T47D (cell line): ENCODE measurements at places on chromosomes 3 and 15.

GRCh38 chr3:168121184-168122017, 25.7 kb upstream of the GOLIM4 start:
- DNase-seq, result no peak

DNA sequence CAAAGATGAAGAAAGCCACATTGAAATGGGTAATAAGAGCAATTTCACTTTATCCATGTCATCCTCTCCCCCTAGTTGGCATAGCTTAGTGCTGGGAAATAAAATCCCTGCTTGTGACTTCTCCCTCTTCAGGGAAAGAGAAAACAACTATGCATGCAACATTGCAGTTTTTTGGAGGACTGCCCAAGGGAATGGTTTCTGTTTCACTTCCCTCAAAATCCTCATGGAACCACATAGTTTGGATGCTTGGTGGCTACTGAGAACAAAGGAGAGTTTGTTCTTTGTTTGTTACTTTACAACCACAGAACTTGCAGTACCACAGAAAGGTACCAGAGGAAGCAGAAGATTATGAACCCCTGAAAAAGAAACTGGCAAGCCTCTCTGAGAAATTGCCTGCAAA, 384.6 kb upstream of the RORA start:
- DNase-seq, result no peak

- no peak for DNase-seq
Measured at GRCh38 chr15:97087006-97087741, 756.7 kb downstream of the NR2F2 start.

DNA sequence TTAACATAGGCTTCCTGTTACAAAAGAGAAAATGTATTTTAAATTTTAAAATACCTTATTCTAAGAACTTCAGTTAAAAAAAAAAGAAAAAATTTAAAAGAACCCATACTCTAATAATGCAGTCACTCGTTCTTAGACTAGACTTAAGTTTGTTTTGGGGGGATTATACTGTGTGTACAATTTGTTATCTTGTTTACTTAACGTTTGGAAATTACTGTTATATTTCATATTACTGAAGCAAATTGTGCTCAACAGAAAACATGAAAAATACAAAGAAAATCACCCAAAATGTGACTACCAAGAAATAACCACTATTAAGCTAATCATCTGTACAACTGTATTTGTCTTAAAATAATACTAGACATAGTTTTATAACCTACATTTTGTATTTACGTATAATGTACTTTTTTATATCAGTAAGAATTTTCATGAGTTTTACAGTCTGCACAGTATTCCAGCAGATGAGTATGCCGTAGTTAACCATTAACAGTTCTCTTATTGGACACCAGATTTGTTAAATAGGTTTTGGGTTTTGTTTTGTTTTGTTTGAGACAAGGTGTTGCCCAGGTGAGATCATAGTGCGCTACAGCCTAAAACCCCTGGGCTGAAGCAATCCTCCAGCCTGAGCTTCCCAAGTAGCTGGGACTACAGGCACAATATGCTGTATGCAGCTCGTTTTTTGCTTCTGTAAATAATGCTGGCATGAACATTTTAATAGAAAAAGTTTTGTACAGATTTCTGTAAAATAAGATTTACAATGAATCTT, 88.8 kb upstream of the CHD2 start:
- peak; percentile 73 for DNase-seq

DNA sequence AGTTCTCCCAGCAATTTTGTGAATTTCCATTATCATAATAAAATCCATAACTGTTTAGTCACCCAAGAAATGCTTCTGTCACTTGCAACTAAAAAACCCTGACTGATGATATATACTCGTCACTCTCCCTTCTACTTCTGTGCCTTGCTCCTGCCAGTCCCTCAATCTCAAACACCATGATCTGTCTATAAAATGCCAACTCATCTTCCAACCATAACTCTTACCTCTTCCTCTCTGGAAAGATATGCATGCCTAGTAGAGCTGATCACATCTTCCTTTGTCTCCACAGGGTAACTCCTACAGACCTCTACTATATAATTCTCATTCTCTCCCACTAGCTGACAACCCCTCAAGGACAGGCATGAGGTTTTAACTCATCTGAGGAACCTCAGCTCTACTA, 5.2 kb upstream of the VEPH1 start:
- no peak for DNase-seq

- no peak for DNase-seq
Measured at GRCh38 chr3:43289401-43289800, 3.1 kb downstream of the SNRK start.

DNA sequence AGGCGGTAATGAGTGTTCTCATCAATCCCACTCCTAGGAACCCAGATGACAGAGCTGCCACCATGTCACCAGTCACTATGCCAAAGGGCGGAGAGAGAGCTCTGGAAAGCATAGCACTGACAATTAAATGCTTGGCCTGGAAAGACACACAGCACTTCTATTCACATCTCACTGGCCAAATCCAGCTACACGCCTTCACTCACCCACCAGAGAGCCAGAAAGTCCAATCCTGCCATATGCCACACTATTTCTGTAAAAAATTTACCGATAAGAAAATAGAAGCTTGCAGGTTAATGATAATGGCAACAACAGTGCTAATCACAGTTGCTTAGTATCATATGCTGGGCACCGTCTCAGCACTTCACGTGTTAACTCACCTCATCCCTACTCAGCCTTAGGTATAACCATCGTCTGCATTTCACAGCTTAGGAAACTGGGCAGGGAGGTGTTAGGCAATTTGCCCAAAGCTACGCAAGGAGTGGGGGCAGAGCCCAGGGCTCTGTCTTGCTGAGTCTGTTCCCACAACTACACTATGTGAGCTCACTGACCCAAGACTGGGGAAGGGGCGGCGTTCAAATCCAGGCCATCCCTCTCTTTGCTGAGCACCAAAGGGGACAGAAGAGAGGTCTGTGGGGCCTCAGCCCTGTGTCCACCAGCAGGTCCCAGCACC, 16.5 kb downstream of the KLHL25 start:
- no peak for DNase-seq

DNA sequence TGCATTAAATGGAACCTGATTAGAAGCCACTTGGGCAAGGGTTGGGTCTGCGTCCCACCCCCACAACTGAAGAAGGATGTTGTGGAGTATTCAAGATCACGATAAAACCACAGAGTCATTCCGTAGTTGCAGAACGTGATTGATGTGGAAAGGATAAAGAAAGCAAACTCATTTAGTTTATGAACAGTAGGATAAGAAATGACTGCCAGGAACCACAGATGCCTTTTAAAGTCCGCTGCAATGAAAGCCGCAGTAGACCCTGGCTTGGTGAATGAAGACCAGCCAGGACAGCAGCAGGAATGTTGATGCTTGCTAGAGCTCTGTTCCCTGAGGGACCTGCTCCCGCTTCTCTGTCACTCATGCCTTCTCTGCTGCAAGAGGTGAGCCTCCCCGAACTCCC, 111.5 kb downstream of the GABRG3 start:
- no peak for DNase-seq

GRCh38 chr15:68700455-68701123, 120.1 kb downstream of the ANP32A start:
- no peak for DNase-seq

- no peak for DNase-seq
Measured at GRCh38 chr3:114392831-114393230, 99.0 kb downstream of the TIGIT start.

- no peak for DNase-seq
Measured at GRCh38 chr3:130925628-130926027, 31.7 kb downstream of the ATP2C1 start.

- no peak for DNase-seq
Measured at GRCh38 chr3:94173673-94174434, 111.0 kb downstream of the NSUN3 start.

DNA sequence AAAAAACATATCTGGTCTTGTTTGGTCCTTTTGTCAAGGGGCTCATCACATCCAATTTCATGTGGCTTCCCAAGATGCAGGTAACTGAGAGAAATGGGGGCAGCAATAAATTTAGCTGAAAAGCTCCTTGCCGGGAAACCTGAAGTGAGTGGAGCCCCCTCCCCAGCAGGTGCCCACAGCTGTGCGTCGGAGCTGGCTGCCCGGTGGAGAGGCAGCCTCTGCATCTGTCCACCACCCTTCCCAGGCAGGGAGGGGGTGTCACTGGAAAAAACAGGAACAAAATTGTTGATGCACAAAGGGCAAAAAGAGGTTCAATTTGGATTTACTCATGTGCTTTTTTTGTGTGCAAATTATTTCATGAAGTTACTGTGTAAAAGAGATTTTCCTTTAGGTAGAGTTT, 249.4 kb upstream of the LYSMD4 start:
- DNase-seq, result no peak

GRCh38 chr3:170539897-170540296, 46.0 kb downstream of the SLC7A14 start:
- DNase-seq, result no peak

GRCh38 chr3:190646996-190647395, 133.1 kb downstream of the IL1RAP start:
- no peak for DNase-seq

GRCh38 chr3:46905661-46906451, 28.3 kb downstream of the PTH1R start:
- DNase-seq, result no peak

- DNase-seq, result no peak
Measured at GRCh38 chr3:124707656-124708062, 22.6 kb upstream of the UMPS start.

GRCh38 chr15:35499723-35500122, 46.2 kb downstream of the DPH6 start:
- DNase-seq, result no peak

DNA sequence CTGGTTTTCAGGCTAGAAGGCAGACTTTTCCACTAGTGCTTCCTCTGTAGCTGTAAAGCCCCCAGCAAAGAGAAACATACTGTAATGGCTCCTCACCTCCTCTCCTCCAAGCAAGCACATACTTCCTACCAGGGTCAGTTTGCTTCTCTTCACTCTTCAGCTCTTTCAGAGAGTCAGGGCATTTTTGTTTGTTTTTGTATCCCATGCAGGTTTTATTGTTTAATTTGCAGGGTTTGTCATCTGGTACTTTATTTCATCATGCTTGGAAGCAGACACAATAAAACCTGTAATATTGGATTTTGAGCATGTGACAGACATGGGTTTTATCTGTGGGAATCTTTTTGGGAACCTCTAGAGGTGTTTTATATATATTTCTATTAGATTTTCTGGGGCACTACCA, 753.3 kb upstream of the ROBO1 start:
- no peak for DNase-seq

GRCh38 chr3:181311186-181311585, 321.6 kb upstream of the DNAJC19 start:
- no peak for DNase-seq

- DNase-seq, result no peak
Measured at GRCh38 chr3:5613599-5613998, 426.1 kb downstream of the EDEM1 start.

- no peak for DNase-seq
Measured at GRCh38 chr3:126554560-126555525, 3.9 kb downstream of the C3orf22 start.
